Bone marrow (tissue), 2 donors: ENCODE measurements at places on chromosomes 13 and 19.
A peak's percentile ranks its signal among the peaks of the same experiment; 100 is the strongest.

DNA sequence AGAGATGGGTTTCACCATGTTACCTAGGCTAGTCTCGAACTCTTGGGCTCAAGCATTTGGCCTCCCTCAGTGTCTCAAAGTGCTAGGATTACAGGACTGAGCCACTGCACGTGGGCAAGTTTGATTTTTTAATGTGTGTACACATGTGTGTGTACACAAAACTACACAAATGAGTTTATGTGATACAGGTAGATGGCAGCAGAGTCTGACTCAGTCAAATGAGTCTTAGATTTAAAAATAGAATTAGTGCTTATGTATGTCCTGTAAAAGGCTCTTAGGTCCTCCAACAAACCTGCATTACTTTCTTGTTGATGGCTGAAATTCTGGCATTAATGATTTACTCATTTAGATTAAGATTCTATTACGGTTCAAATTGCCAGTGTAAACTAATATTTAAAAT lies 293.7 kb downstream of the PCDH17 start:
- no peak for DNase-seq

GRCh38 chr19:40811478-40812341 lies 12.7 kb downstream of the EGLN2 start:
- DNase-seq, result no peak

DNA sequence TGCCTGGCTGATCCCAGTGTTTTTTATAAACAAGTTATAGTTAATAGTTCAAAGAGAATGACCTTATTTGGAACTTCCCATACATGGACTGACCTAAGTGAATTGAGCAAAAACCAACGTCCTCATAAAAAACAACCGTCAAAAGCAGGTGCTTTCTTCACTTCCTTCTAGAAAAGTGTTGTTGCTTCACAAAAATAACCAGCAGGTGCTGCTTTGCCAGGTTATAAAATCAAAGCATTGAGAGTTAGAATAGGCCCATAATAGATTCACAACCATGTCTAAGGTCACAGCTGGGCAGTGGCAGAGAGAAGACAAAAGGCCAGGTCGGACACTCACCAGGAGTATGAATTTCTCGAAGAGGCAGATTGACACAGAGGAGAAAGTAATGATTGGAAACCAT lies 9.5 kb downstream of the RUBCNL start:
- no peak for DNase-seq

GRCh38 chr13:25406377-25406776 lies 34.6 kb downstream of the ATP8A2 start:
- DNase-seq, result no peak

DNA sequence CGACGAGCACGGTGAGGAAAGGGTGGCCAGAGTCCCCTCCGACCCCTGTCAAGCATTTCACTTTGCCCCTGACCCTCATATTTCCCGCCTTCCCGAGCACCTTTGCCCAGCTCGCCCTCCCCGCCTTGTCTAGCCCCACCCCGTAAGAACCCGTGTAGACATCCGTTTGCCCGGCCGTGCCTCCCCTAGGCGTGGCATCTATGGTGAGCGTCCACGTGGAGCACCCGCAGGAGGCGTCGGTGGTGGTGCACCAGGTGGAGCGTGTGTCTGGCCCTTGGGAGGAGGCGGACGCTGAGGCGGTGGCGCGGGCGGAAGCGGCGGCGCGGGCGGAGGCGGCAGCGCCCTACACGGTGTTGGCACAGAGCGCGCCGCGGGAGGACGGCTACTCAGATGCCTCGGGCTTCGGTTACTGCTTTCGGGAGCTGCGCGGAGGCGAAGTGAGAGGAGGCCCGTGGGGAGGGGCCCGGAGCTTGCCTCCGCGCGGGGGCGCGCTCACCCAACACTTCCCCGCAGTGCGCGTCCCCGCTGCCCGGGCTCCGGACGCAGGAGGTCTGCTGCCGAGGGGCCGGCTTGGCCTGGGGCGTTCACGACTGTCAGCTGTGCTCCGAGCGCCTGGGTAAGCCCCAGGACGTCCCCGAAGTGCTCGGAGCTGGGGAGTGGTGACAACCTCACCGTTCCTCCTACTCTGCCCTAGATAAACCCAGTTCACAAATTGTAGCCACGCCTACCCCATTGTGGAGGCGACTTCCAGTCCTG lies 4.2 kb downstream of the LTBP4 start:
- no peak for DNase-seq

DNA sequence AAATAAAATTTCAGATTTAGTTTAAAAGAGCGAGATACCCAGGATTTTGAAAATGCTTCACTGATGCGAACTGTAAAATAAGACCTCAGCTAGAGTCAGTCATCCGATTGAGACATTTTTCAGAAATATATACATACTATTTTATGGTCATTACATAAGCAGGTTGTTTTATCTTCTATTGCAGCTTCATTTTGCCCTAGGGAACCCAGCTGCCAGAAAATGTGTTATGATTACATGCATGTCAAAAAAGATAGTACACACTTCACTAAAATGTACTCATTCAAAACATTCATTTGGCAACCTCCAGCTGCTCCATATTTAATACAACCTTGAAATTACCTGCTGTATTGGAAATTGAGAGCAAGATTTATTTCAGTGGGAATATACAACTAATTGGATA lies 483.8 kb upstream of the SLITRK6 start:
- no peak for DNase-seq

DNA sequence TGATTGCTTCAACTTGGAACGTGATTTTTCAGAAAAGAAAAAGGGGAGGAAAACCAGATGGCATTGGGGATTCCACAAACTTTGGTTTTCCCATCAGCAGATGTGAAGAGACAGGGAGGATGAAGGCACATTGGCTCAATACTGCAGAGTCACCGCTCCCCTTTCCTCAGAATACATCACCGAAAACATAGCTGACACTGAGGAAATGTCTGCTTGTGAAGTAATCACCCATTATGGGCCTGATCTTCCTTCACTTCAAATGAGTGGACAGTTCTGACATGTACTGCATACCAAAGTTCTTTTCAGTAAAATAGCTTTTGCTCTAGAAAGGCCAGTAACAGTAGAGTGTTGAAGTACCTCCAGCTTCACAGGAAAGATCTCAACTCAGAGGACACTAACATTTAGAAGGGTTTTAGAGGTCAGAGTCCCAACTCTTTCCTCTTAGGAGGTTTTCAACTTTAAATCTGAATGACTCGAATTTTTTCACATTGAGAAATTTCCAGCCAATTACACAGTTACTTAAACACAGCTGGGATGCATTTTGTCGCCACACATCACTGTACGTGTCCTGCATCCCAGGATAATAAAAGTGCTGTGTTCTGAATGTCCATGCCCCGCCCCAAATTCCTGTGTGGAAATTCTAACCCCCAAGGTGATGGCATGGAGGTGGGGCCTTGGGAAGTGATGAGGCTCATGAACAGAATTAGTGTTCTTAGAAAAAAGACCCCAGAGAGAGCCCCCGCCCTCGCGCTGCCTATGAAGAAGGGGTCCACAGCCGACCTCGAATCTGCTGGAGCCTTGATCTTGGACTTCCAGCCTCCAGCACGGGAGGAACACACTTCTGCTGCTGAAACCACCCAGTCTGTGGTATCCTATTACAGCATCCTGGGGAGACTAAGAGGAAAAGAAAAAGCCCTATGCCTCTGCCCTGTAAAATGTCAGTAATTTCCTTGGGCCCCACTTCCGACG lies 77.7 kb downstream of the COL4A1 start:
- DNase-seq, result no peak

GRCh38 chr19:22600690-22601648 lies 33.2 kb upstream of the ZNF492 start:
- no peak for DNase-seq

DNA sequence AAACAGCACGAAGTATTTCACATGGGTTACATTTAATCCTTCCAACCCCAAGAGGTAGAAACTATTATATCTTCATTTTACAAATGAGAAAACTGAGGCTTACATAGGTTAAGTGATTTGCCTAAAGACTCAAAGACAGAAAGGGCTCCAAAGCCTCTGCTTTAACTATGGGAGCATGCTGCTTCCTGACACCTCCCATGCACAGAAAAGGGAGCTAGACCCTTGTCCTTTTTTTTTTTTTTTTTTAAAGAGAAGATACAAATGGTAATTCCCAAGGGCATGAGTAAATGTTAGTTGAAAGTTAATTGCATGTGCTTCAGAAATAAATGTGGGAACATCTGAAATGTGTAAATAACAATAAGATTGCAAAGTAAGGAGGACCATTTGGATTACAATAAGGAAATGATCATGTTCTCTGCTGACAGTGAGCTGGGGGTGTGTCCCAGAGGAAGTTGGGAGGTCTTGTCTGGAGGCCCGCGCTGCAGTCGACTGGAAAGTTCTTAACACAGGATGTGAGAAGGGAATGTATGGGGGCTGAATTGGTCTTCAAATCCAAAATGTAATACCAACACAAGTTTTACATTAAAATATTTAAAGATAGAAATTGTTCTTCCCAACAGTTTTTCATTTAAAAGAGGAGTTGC lies 500.3 kb downstream of the KLF12 start:
- DNase-seq, result no peak

- no peak for DNase-seq
Measured at GRCh38 chr19:5696196-5697021, 6.3 kb downstream of the RPL36 start.

- DNase-seq, result no peak
Measured at GRCh38 chr13:110546378-110546777, 15.1 kb downstream of the RAB20 start.

DNA sequence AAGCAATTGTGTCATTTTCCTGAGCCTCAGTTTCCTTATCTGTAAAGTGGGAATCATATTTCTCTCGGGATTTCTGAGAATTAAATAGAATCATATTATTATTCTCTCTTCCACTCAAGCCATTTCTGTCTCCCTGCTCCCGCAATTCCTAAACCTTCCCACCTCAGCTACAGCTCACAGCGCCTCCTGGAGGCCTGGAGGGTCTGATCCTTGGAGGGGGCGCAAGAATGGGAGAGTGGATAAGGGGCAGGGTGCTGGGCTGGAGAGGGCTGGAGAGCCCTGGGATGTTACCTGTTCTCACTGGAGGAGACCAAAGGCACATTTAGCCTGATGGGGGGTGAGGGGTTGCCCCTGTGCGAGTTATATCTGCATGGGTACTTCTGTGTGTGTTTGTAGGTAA lies 31.1 kb upstream of the CYP2S1 start:
- DNase-seq, result no peak

DNA sequence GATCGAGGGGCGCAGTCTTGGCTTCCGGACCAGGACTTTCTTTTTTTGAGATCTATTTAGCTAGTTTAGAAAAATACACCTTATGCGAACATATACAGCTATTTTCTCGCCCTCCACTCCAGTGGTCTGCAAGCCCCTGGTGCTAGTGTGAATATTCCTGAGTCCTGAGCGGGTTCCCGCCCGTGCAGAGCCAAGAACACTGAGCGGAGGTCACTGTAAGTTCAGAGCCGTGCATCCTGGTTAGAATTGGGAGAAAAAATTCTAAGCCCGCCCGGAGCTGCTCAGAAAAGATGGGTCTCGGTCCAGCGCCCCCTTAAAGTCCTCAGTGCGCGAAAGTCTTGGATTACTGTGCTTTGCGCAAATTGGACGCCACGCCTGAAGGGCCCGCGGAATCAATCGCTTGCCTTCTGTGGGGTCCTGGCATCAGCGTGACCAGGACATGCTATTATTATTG lies 117.7 kb downstream of the KCNRG start:
- no peak for DNase-seq

DNA sequence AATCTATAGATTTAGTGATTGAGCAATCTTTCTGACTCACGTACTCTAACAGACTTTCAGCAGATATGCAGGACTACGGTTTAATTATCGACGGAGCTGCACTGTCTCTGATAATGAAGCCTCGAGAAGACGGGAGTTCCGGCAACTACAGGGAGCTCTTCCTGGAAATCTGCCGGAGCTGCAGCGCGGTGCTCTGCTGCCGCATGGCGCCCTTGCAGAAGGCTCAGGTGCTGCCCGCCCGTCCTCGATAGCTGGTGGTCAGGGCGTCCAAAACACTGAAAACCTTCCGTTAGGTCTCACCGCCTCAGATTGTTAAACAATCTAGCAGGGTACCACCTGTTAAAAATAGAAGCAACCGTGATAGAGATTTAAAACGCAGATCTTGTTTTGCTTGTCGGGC lies 113.2 kb upstream of the MCF2L start:
- DNase-seq, result no peak

DNA sequence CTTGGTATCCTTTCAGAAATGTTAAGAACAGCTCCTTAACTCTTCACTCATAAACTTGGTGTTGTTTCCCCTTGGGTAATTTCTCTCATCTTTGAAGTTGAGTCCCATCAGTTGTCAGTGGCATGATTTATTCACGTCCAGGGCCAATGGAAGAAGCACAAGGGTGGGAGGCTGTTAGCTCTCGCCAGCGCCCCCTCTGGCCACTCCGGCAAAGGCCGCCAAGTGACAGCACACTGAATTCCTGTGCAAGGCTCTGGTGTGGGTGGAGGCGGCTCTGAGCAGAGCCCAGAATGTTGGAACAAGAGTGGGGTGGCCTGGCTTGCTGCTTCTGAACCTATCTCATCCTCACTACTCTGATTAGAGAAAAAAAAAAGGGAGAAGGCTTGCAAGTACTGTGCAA lies 13.1 kb upstream of the MEDAG start:
- DNase-seq, result no peak

DNA sequence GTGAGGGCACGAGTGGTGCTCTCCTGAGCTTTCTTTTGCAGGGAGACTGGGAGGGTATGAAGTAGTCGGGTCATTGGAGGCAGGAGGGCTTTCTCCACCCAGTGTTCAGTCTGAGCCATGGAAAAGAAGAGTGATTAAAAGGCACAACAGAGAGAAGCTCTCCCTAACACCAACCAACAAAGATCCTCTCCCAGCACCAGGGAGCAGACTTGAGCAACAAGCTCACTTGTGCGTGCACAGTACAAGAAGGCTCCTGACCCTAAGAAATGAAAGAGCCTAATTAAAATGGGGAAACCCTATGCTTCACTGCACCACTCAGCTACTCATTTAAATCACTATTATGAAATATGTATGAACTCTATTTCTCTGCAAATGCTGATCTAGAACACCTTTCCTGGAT lies 276.3 kb upstream of the SOX21 start:
- DNase-seq, result no peak

DNA sequence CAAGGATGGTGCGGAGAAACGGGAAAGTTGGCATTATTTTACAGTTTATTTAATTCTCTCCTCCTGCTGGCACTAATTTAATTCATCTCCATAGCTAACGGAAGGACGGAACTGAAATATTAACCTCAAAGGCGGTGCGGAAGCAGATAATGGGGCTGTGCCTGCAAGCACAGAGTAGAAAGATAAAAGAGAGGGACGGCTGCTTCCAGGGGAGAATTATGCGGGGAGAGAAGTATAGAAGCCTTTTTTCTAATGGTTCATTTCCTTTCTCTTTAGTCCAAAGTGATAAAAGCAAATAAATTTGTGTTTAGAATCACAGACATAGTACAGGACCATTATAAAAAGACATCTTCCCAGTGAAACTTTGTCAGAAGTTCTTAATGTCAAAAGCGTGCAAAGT lies 34.5 kb upstream of the UQCRFS1 start:
- DNase-seq, result no peak

DNA sequence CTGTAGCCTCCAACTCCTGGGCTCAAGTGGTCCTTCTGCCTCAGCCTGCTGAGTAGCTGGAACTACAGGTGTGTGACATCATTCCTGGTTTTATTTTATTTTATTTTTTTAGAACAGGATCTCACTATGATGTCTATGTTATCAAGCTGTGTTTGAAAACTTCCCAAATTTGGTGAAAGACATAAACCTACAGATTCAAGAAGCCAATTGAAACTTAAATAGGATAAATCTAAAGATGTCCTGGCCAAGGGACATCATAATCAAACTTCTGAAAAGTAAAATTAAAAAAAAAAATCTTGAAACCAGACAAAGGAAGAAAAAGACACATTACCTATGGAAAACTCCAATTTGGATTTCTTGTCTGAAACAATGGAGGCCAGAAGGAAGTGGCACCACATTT lies 23.1 kb upstream of the PDX1 start:
- DNase-seq, result no peak

GRCh38 chr13:71830323-71830722 lies 36.7 kb downstream of the DACH1 start:
- DNase-seq, result peak; percentile 28
